ENCODE measurements at places on chromosomes 7 and 10.
A peak's percentile ranks its signal among the peaks of the same experiment; 100 is the strongest.

DNA sequence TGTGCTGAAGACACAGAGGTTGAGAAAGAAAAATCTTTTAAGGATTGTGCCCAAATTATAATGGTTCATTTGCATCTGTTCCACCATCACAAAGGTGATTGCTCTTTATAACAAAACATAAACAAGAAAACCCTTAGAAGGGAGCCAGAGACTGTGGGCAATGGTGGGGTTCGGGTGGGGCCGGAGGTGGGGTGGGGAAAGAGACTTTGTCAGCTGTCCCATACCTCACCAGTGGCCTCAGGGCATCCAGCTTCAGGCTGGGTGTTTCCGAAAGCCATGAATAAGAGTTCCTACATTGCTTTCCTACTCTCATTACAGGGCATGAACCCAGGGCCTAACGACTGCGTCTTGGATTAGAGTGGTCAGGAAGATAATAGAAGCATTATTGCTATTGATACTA is 227.9 kb downstream of the PHTF2 start:
- DNase-seq: no peak

GRCh38 chr10:14692344-14693076 is 82.2 kb downstream of the FAM107B start:
- no peak for DNase-seq

GRCh38 chr7:1939434-1940401 is 269.6 kb downstream of the ELFN1 start:
- no peak for DNase-seq

DNA sequence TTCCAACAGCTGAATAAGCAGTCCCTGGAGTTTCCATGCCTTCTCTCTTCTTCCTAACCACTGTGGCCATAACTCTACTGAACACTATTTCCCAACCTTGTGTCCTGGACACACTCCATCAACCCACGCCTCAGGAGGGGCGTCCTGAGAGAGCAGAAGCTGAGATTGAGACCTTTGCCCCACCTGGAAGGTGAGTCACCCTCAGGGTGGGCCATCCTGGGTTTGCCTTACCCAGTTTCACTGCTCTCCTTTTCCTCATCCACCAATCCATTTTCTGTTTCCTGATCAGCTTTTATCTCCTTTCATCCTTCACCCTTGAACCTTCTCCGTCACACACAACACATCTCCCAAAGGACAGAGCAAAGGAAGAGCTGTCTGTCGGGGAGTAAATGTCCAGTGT is 91.4 kb downstream of the TMEM130 start:
- DNase-seq: no peak

GRCh38 chr10:27949528-27950241 is 49.2 kb downstream of the ODAD2 start:
- no peak for DNase-seq

DNA sequence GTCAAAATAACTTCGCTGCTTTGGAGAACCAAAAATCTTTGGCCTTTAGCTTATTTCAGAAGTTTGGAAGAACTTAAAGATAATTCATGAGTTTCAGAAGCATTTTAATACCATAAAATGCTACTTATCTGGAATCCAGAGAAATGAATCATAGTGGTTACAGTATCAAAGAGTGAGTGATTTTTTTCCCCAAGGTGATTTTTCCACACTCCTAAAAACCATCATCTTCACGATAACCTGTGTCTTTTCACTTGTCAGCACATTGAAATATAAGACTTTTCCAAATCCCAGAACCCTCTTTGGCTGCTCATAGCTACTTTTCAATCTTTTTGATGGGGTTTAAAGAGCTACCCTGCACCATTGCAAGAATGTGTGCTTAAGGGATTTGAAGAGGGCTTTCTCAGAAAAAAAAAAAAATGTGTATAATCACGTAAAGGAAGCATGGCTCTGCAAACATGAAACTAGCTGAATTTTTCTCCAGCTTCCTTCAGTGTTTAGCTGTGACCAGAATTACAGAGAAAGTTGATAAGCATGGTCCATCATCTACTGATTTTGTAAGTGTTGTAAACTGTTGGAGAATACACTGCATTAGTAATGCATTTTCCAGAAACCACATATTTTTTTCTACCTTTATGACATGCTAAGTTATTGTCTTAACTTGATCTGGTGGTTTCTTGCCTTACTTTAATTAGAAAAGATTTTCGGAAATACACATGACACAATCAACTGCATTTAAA is 134.9 kb downstream of the BICC1 start:
- no peak for DNase-seq

DNA sequence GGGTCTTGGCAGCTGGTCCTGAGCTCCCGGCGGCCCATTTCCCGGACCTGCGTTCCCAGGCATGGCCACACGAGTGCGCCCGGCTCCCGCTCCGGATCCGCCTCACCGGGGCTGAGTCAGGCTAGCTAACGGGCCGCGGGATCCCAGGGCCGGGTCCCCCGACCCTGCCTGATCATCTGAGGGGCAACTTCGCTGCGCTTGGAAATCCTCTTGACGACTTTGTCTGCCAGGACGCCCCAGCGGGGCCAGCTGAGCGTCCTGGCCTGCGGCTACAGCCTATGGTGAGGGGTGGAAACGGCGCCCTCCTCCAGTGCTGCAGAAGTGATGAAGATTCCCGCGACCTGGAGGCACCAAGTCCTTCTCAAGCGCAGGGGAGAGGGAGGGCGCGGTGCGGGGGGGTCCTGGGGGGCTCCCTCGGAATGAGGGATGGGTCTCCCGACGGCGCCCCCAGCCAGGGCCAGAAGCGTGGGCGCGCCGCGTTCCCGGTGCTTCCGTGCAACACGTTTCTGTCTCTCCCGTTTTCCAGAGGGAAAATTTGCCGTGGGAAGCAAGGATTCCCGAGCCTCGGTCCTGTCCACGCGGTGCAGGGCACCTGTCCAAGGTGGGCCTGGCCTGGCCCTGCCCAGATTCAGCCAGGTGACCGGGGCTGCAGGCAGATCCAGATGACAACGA is 212.4 kb downstream of the CCSER2 start:
- DNase-seq: peak; percentile 74

DNA sequence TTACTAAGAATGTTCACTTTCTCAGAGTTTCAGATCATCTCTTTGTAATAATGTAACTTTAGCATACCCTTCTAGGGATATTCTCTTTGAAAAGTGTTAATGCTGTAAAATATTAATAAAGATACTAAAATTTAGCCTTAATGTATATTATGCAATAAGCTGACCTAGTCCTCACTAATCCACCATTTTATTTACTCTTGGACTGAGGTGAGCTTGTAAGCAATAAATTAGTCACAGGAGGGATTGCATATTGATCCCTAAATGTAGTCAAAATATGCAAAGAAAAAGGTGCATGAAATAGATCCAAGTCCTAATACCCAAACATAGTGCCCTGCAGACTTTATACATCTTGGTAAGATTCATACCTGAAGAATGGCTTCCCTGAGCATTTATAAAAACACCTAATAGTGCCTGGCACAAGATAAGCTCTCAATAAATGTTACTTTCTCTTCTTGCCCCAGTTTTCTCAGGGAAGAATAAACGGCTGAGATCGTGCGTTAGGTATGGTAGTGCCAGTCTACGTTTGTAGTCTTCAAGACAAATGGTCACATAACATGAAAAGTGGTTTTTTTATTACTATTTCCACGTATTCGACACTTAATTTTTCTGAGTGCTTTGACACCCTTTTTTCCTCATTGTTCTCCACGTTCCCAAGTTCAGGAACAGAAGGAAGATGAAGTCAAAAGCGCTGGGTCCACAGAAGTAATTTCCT is 14.3 kb downstream of the INSIG1 start:
- no peak for DNase-seq

- DNase-seq: peak; percentile 71
Observed at GRCh38 chr7:137915266-137915665, 68.5 kb upstream of the DGKI start.

- DNase-seq: no peak
Observed at GRCh38 chr7:113321201-113321600, 202.8 kb upstream of the SMIM30 start.

DNA sequence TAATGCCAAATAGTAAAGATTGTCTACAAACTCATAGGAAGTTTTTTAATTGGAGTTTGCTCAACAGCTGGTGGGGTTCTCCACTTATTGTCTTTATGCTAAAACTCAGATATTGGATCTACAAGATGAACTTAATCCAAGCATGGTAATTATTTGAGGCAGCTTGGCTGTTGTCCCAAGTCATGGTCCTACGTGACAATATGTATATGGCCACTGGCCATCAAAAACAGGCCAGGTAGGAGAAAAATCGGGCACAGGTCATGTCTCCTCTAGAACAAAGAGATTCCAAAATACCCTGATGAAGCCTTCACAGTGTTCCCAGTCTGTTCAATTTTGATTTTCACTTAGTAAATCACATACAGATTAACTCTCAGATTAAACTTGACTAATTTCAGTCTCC is 606.4 kb downstream of the TNS3 start:
- no peak for DNase-seq

DNA sequence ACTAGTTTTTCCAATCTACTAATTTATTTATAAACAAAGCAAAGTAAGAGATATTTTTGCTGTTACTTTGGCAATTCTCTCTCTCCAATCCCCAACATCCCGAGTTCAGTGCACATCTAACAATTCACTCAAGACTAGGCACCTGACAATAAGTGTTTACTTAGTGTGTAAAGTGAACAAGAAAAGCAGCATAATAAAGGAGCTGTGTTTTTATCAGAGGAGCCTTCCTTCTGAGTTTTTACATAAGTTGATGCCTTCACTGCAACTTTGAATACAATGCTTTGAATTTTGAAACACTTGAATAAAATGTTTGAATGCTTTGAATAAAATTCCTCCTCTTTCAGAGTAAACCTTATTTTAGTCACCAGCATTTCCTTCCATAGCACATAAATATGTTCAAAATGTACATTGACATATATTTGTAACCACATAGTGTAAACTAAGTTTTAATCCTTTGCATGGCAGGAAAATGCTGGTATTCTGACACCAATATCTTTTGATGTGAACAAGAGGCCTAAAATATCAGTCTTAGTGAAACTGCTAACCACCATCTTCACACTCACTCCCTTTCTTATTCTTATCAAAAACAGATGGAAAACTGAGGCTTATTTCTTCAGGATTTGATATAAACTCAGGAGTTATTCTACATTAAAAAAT is 11.4 kb downstream of the PDK4 start:
- DNase-seq: no peak

DNA sequence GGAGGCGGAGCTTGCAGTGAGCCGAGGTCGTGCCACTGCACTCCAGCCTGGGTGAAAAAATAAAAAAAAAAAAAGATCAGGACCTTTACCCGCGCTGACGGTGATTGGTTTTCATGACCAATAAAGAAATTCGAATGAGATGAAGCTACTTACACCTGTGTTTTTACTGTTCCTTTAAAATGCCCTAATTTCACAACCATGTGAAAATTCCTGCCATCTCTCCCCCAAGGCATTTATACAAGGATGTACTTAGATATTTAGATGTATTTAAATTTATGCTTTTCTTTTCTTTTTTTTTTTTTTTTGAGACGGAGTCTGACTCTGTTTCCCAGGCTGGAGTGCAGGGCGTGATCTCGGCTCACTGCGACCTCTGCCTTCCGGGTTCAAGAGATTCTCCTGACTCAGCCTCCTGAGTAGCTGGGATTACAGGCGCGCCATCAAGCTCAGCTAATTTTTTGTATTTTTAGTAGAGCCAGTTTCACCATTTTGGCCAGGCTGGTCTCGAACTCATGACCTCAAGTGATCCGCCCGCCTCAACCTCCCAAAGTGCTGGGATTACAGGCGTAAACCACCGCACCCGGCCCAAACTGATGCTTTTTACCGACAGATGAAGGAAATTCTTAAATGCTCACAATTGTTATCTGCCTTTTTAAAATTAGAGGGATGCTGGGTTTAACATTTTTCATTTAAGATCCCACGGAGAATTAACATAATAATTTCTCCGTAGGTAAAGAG is 3.1 kb upstream of the PHYH start:
- no peak for DNase-seq

Measured in ACHN (cell line).